ENCODE measurements at places on chromosomes 5 and 9. TPM values are rescaled to one million over a fixed set of nuclear protein-coding genes. Genes with fewer than 3 reads are reported as not detected.

Gene BAAT
- polyA plus RNA-seq, result 1.4 TPM

Gene TLX3
- not detected for polyA plus RNA-seq

Gene LCN2
- polyA plus RNA-seq, result 46.8 TPM

Gene WNT8A
- polyA plus RNA-seq, result not detected

Gene NEUROG1
- not detected for polyA plus RNA-seq

Gene CCL19
- polyA plus RNA-seq, result 0.68 TPM

Gene UNC13B
- polyA plus RNA-seq, result 20.8 TPM

Measured in pancreas (tissue), 10 donors.